ENCODE measurements at places on chromosomes 13 and 19.

DNA sequence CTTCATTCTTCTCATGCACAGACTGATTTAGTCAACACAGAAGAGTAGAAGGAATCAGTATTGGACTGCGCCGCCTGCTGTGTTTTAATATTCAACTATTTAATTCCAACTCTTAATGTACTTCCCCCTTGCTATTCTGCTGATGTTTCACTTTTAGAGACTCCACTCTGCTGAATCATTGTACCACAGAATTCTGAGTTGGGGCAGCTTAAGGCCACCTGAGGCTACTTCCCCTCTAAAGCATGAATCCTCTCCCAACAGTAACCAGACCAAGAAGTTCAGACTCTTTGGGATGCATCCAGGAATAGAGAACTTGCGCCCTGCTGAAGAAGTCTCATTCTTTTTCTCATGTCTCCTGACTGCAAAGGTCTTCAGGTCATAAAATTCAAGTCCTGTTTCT, 708.8 kb downstream of the UQCRFS1 start:
- peak; percentile 1 for DNase-seq

DNA sequence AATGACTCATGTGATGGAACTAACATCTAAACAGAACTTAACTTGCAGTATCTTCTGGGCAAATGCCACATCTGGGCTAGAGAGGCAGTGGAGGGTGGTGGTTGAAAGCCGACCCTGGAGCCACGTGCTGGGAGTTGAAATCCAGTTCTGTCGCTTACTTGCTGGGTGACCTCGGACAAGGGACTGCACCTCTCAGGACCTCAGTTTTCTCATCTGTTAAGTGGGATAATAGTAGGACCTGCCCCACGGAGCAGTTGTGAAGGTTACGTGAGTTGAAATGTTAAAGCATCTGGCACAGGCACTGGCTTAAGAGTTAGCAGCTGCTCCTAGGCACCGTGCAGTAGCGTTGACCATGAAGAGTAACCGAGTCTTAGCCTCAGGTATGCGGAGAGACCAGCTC, 76.1 kb downstream of the SIPA1L3 start:
- DNase-seq, result no peak

- no peak for DNase-seq
Observed at GRCh38 chr19:14414926-14415690, 4.0 kb downstream of the DDX39A start.

- DNase-seq, result peak; percentile 21
Observed at GRCh38 chr13:76993021-76993420, 1.1 kb downstream of the CLN5 start.

GRCh38 chr19:3683405-3684053, 16.7 kb downstream of the PIP5K1C start:
- DNase-seq, result peak; percentile 92

DNA sequence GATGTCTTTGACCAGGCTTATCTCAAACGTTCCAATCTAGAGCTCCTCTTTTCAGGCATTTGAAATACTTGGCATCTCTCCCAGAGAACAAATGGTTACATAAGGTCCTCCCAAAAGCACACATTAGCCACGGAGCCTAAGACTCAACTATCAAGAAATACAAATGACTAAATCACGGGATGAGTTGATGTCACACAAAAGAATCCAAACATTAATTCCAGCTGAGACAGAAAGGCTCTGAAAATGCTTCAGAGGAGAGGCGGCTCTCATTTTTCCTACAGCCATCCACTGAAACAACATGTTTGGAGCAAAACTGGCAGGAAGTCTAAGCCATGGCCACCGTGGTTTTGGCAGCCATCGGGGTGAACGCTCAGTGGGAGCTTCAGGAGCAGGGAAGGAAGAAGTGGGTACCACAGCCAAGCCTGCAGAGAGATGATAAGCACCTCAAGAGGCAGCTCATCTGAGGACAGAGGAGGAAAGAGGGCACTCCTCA, 122.5 kb downstream of the STK24 start:
- DNase-seq, result peak; percentile 87

- DNase-seq, result no peak
Observed at GRCh38 chr19:17153996-17154395, 61.2 kb upstream of the USE1 start.

DNA sequence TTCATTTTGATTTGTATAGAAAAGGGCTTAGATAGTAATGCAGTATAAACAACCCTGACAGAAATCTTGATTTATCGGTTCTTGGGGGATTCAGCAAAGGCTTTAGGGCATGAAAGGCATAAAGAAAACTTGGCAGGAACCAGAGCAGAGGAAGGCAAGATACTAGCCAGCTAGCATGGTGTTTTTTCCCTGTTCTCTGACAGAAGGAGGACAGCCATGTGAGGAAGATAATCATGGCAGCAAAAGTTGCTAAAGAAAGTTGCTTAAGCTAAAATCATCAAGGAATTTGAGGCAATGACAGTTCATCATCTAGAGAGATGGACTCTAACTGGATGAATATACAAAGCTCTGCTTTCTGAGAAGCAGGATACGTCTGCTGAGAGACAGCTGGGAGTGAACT, 294.1 kb downstream of the KCNRG start:
- no peak for DNase-seq

- no peak for DNase-seq
Observed at GRCh38 chr19:34731964-34732363, 2.1 kb upstream of the ZNF181 start.

DNA sequence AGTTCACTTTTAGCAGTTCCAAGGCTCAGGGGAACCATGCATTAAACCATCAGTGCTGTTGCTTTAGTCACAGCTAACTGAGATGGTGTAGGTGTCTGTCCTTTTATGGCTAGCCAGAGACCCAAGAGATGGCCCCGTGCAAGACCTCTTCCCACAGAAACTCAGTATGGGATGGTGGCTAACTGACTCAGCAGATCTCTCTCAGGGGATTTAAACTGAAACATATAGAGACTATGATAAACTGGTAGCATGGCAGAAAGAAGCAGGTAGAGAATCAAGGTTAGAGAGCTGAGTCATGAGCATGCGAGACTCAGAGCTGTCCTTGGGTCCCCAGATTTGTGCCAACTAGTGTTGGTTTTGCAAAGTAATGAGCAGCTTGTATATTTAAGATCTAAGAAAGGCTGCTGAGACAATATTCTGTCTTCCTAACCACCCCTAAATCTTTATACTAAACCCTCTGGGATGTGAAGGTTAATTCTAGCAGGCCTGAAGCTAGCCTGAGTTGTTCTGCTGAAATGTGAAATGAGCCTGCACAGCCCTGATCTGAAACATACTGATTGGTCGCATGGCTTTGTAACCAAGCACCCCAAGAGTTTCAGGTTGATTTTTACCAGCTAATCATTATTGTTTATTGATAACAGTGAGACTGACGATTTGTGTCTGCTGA, 6.5 kb upstream of the SCEL start:
- DNase-seq, result no peak

Data from astrocyte of the spinal cord (primary cell).